Spleen (tissue), 13 donors: ENCODE measurements at places on chromosomes 2 and 18. TPM values are rescaled to one million over a fixed set of nuclear protein-coding genes. Genes with fewer than 3 reads are reported as not detected.

Gene STON1
- 2.1 TPM for polyA plus RNA-seq

Gene KDSR
- 5.7 TPM for polyA plus RNA-seq

Gene ITSN2
- 59.7 TPM for polyA plus RNA-seq

Gene DYNC2LI1
- 9.6 TPM for polyA plus RNA-seq

Gene MAP3K2
- polyA plus RNA-seq, result 6.5 TPM

Gene TRMT61B
- 30.2 TPM for polyA plus RNA-seq

Gene DHRS9
- polyA plus RNA-seq, result 3.9 TPM

DNA sequence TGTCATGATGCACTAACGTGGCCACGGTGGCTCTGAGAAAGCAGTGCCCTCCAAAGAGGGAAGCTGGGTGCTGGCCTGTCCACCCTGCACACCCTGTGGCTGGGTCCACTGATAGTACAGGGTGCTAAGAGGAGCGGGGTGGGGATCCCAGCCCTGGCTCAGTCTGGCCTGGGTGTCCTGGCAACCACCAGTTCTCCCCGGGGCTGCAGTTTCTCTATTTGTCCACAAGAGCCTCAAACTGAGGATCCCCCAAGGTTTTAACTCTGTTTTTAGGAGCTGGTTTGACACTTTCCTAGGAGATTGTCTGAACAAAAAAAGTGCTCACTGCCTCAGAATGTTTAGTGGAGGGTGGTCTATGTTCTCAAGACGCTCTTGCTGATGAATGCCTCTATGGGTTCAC lies 29.0 kb downstream of the EDAR start:
- no peak for DNase-seq

- no peak for DNase-seq
Observed at GRCh38 chr2:41483226-41483625, 564.6 kb upstream of the PKDCC start.

DNA sequence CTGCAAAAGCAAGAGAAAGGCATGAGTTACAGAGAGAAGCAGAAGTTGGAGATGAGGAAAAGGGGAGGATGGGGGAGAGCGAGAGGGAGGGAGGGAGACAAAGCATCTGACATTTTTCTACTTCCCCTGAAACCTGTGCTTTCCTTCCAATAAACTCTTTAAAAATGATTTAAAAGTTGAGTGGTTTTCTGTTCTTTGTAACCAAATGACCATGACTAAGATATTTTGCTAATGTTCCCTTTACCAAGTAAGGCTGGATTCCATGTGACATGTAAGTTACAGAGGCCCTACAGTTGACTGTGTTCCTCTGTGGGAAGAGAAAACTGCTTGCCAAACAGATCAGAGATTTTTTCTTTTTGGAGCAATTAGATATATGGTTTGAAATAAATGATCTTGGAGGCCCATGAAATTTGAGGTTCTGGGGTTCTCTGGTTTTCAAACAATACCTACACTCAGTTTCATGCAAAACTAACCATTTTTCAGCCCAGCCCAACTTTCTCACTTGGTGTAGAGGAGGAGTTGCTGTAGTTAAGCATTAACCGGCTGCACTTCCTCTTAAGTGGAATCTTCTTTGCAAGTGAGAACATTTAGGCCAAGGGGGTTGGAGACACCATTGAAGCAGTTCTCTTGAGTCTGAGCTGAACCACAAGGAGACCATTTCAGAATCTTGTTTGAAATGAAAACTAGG lies 34.5 kb downstream of the INSIG2 start:
- DNase-seq, result no peak

DNA sequence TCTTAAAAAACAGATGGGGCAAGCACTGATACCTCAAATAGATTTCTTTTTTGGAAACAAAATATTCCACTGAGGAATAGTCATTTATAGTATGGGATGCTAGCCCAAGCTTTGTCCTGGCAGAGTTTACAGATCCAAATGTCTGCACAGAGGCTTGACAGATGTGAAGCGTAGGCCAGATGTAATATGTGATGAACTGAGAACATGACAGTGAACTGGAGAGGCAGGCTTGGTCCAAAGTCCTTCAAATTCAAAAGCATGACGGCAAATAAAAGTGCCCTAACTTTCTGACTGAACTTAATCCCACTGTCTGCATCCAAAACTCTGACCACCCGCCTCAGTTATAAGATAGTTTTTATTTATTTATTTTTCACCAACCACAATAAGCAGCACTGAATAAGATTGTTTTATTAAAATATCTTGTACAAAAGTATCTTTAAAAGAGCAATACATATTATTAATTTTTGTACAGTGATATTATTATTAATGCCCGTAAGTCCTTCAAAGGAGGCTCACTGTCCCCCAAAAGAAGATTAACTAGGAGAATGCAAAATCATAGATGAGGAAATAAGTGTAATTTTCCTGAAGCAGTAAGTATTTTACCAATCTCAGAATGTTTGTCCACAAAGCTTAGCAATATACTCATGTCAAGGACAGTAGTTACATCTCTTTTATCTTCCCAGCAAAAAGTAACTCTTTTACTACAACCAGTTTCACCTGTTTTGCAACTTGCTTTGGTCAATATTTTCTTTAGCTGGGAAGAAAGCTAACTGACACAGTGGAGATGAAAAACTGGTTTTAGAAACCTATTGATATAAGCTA lies 10.7 kb upstream of the SPOPL start:
- no peak for DNase-seq

DNA sequence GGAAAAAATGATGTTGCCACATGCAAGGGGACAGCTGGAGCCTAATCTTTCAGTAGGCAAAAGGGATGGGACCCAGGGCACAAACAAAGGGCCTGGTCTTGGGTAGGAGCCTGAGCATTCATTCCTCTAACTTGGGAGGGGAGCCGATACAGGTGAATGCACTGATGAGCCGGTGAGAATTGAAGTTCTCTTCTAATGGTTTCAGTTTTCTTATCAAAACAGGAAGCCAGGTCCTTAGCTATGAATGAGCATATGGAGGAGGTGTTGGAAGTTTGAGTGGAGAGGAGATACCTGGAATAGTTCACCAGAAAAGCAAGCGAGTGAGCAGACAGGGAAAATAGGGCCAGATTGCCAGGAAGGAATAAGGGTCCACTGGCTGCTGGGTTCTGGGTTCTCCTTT lies 10.1 kb downstream of the DPP4 start:
- DNase-seq, result no peak

- no peak for DNase-seq
Observed at GRCh38 chr2:236214376-236214995, 46.3 kb upstream of the GBX2 start.

DNA sequence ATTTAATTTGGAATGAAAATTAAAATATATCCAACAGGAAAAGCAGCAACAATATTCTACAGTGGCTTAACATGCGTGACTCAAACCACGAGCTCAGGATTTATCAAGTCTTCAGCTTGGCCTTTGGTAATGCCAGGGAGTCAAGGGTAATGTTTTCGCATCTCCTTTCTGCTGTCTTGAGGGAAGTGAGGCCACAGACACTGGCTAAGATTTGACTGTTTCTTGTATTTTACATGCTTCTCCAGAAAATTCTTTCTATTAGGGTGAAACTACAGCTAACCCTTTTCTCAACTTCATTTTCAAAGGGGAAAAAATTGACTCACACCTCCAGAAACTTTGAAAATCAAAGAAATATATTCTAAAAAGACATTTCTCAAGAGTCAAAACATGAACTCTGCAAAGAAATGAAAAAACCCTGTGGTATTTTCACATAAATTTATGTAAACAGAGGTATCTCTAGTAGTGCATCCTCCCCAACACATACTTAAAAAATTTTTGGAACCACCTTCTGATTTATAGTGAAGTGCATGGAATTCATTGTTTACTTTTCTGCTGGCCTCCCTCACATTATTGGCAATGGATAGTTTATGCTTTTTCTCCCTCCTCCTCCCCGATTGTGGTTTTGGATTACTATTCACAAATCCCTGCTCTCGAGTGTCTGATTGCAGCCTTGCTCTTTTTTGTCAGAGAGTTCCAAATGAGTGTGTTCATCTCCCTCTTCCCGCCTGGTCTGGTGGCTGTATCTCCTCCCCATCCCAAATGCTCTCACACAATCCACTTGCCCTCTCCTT lies 48.7 kb downstream of the DPP4 start:
- DNase-seq, result no peak

GRCh38 chr2:101900375-101900774 lies 91.4 kb upstream of the IL1R2 start:
- no peak for DNase-seq

DNA sequence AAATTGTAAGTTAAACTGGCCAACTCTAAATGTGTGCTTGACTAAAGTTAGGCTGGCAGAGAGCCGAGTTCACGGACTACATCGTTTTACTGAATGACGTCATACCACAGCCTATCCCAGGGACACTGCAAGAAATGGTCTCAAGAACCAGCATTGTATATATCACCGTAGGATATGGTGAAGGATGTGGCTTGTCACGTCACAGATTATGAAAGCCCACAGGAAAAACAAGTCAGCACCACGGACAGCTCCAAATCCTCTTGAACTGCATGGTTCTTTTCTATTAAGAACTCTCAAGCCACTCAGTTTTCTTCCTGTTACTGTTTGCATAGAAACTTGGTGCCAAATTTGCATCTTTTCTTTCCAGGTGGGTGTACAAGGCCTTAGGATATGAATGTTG lies 85.1 kb upstream of the ACAA2 start:
- DNase-seq, result no peak

GRCh38 chr2:221477714-221478484 lies 94.2 kb downstream of the EPHA4 start:
- DNase-seq, result no peak

DNA sequence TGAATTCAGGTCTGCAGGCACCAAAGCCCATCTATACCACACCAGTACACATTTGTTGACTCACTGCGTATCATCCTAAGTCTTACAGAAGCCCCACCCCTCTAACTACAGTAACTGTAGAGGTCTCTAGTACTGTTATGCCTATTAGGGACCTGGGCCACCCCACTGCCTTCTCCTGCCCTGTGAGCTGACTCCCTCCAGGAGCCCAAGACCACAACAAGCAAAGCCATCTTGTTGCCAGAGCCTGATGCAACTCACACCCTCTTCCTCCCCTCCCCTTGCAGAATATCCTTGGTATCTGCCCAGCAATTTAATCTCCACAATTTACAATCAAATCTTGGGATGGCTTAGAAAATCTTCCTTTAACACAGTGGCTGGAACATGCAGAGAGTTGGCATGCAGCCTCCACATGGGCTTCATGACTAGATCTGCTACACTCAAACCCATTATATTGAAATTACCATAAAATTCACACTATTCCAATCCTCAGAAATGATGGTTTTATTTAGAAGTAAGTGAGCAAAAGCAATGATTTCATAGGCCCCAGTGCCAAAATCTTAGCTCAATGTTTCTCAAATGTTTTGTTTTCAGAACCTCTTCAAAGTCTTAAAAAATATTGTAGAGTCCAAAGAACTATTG lies 17.7 kb upstream of the CYP1B1 start:
- DNase-seq, result no peak

DNA sequence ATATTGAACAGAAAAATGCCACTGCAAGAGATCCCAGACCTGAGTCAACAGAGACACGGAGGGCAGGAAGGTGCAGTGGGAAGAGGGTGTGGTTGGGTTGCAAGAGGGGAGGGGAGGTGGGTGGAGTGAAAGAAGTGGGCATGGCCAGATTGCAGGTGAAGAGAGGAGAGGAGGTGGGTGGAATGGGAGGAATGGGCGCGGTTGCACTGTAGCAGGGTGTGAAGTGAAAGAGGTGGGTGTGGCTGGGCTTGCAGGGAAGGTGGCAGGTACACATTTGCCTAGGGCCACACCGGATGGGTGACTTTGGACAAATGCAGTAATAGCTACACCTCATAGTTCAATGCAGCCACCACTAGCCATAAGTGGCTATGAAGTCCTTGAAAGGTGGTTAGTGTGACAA lies 71.1 kb downstream of the DOCK10 start:
- DNase-seq, result no peak

- DNase-seq, result no peak
Observed at GRCh38 chr18:55672574-55673361, 84.8 kb upstream of the TCF4 start.
